ENCODE measurements at places on chromosomes 7 and 10. TPM values are rescaled to one million over a fixed set of nuclear protein-coding genes. Genes with fewer than 3 reads are reported as not detected.

GRCh38 chr10:14782691-14783363 is 8.1 kb upstream of the FAM107B start:
- peak; percentile 15 for DNase-seq

- DNase-seq: no peak
Observed at GRCh38 chr10:90204956-90205314, 503.5 kb downstream of the KIF20B start.

- no peak for DNase-seq
Observed at GRCh38 chr10:92131275-92131820, 159.5 kb downstream of the CPEB3 start.

GRCh38 chr10:47152861-47153349 is 147.1 kb upstream of the GDF10 start:
- DNase-seq: no peak

UNCX gene
- not detected for total RNA-seq

GRCh38 chr10:44205067-44205466 is 179.8 kb downstream of the CXCL12 start:
- peak; percentile 35 for DNase-seq

DNA sequence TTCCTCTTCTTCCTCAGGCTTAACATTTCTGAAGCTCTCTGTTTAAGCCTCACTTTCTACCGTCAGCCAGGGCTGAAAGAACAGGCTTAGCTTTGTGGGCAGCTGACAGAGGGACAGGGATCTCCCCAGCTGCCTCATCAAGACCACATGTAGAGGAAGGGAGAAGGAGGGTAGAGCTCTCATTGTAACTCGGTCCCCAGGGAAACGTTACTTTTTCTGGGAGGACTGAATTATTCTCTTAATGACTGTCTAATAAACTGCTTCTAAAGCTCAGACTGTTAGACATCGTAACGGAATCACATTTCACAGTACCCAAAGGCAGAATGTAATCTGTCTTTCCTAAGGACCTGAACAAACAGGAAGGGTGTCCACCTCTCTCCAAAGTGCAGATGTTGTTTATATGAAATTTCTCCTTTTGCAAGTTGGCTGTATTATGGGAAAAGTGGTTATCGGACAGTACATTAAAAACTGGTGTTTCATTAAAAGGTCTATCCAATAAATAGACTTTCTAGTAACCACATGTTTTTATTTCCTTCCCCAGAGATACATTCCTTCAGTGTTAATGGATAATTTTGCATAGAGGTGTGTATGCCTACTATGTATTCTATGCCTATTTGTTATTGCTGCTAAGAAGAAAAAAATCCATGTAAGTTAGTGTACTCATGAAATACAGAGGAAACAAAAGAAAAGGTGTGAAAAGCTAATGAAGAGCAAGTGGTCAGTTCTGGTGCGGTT is 144.2 kb downstream of the CTTNBP2 start:
- no peak for DNase-seq

- no peak for DNase-seq
Observed at GRCh38 chr7:120041798-120042197, 231.2 kb upstream of the KCND2 start.

GRCh38 chr10:115163129-115163528 is 70.0 kb downstream of the ATRNL1 start:
- DNase-seq: no peak

- DNase-seq: peak; percentile 91
Observed at GRCh38 chr10:100998183-100998990, 1.2 kb upstream of the LZTS2 start.

DNA sequence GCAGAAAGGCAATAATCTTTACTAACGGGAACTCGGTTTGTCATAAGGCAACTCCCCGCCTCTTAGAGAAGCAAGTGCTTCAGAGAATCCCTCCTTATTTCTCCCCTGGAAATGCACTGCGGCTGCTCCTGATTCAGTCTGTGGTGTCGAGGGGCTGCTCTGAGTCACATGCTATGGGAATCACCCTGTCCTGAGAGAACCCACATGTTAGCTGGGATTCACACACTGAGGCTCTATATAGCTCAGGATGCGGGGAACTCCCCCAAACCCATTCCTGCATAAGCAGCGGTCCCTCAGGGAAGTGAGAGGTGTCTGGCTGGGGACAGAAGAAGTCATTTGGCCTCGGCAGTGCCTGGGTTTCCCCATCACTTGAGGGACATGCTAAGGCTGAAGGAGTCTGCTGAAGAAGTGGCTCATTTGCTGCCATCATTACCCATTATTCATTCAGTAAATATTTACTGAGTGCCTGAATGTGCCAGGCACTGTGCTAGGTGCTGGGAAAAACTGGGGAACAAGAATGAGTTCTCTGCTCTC is 87.5 kb downstream of the ATXN7L1 start:
- no peak for DNase-seq

GRCh38 chr10:70115948-70116682 is 16.5 kb downstream of the AIFM2 start:
- peak; percentile 39 for DNase-seq

GRCh38 chr10:114649217-114649903 is 8.7 kb downstream of the ABLIM1 start:
- DNase-seq: no peak

DNA sequence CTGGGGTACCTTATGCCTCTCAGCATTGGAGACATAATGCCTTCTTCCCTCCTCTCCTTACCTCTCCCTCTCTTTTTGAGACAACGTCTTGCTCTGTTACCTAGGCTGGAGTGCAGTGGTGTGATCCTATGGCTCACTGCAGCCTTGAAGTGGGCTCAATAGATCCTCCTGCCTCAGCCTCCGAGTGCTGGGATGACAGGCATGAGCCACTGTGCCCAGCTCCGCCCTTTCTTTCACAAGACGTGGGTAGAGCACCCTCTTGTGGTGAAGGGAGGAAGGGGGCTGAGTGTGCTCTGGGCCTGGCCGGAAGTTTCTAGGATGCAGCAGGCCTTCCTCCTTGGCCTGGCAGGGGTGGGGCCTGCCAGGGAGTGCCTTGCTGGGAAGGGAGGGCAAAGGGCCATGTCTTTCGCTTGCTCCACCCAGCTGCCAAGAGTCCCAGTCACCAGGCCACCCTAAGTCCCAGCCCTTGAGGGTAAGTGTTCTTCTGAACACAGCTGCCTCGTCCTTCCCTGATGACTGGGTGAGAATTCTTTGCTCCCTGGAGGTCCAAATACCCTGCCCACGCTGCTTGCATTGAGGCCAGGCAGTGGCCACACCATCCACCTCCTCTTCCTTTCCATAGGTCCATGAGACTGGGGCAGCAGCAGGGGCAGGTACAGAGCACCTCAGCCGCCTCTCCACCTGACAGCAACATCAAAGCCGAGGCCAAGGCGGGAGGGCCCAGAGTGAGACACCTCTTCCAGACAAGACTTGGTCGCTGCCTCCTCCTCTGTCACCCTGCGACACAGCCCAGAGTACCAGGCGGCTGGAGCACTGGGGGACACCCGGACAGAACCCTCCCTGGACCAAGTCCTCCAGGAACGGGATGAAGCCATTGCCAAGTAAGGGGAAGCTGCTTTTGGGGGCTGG is 3.7 kb downstream of the ABHD11 start:
- DNase-seq: peak; percentile 49

LSM5 gene
- total RNA-seq: 35.3 TPM

DNA sequence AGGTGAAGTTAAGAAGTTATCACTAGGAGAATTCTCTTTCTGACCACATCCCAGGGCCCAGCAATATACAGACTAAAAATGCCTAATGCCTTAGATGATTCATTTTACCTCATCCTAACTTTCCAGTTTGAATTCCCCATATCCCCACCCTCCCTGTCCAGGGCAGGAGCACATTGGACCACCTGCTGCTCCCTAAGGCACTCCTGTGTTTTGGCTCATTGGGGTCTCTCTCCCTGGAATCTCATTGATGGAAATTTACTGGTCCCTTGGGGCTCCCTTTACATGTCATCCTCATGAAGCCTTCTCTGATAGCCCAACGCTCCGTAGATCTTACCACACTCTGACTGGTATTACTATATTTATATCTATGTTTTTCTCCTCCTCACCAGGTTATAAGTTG is 2.7 kb downstream of the IL2RA start:
- no peak for DNase-seq

DNA sequence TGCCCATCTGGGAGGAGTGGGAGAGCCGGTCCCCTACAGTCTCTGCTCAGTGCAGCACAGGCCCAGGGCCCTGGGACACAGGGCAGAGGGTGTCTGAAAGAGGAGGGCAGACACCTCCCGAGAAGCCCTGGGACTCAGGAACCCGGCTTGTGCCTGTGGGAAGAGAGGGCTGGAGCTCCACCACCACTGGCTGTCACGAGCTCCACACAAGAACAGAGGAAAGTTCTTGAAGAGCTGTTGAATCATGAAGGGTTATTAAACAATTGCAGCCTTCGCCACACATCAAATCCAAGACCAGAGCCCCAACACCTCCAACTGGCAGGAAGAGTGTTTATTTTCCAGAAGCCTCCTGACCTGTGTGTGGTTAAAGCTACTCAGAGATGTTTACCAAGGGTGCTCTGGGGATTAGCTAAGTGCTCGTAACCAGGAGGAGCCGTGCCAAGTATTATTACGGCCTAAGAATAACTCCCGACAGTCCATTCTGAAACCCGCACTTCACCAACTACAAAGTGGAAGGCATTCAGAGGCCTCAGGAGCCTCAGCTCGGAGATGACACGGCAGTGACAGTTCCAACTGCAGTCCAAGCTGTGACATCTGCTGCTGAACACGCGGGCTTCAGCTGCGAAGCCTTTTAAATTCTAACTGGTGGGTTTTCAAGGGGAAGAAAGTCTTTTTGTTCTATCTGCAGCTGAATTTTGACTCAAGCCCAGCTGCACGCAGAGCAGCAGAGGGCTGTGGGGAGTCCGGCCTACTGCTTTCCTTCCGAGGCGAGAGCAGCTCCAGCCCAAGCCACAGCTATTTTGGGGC is 75.1 kb downstream of the MAD1L1 start:
- DNase-seq: peak; percentile 86

PIP gene
- total RNA-seq: 37.1 TPM

CLEC5A gene
- 8.8 TPM for total RNA-seq

GRCh38 chr7:112708236-112708635 is 82.0 kb downstream of the TMEM168 start:
- no peak for DNase-seq

- DNase-seq: no peak
Observed at GRCh38 chr7:17380736-17381662, 82.5 kb downstream of the AHR start.

DNA sequence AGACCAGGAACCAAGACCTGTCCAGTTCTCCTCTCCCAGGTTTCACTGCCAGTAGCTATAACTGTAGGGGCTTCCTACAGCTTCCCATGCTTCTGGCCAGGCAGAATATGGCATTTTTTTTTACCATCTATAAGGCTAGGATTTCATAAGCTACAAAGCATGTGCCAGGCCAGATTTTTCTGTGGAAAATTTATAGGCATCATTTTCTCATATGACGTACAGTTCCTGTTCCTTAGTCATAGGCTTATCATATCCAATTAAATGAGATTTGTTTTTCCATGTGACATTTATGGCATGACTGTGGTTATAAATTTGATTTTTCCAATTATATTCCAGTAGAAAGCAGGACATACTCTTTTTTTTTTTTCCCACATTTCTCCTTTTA is 208.6 kb upstream of the NPY start:
- DNase-seq: no peak

DNA sequence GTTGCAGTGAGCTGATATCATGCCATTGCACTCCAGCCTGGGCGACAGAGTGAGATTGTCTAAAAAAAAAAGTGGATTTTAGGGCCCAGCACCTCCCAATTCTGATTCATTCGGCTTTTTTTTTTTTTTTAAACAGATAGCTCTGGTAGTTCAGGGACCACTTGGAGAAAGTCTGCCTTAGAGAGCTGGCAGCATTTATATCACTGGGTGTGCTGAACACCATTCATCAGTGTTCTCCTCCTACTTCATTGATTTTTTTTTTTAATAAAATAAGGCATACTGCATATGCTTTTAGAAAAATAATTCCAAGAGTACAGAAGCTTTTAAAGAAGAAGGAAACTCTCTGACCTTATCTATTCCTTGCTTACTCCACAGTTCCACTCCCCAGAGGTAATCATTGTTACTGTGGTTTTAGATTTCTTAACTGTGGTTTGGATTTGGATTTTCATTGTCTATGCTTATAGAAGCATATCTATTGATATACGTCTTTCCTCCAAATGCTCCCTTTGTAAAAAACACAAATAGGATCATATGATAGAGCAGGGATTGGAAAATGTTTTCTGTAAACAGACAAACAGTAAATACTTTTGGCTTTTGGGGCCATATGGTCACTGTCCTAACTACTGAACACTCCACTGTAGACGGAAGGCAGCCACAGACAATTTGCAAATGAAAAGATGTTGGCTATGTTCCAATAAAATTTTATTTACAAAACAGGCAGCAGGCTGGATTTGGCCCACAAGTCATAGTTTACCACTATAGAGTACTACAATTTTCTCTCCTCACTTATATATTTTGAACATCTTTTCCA is 21.1 kb upstream of the SAR1A start:
- peak; percentile 29 for DNase-seq

DNA sequence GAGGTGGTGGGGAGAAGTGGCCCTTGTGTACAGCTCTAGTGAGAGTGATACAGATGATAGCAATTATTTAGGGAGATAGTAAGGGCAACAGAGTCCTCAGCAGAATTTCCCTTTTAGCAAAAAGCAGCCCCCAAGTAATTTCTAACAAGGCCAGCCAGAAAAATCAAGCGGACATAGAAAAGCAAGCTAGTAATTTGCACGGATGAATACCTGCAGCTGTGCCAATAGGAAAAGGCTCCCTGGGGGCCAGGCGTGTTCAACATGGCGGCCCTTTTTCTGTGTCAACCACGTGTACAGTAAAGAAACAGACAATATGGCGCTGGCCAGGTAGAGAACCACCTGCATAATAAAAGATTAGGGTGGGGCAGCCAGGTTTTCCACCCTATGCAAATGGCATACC is 7.4 kb downstream of the MCM10 start:
- DNase-seq: no peak

DNA sequence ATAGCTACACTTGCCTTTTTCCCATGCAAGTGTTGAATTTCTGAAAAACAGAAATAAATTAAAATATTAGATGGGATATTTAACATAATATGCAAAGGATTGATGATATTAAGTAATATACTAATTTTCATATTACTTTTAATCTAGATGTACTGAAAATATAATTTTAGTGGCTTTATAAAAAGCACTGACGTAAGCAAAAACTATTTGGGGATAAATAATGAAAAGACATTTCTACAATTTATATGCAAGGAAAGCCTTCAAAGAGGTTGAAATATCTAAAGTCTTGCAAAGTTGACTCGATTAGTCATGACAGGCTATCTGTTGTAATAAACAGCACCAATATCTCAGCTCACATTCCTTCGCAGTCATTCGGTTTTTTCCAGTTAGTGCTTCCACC is 94.9 kb upstream of the ABCB5 start:
- DNase-seq: no peak

LRMDA gene
- 15.5 TPM for total RNA-seq

TEX47 gene
- not detected for total RNA-seq

GRCh38 chr7:138720286-138720685 is 19.1 kb upstream of the SVOPL start:
- no peak for DNase-seq

DNA sequence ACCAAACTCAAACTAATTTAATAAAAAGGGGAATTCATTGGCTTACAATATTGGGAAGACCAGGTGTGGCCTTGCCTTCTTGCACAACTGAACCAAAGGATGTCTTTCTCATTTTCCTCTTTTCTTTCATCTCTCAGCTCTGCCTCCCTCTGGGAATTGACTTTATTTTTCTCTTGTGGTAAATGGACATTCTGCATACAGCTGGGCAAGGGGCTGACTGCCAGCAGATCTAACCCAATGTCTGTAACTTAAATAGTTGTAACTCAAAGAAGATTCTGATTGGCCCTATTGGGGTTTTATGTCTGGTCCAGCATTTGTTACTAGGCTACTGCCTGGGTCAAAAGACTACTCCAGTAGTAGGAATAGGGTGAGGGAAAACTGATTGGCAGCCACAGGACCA is 15.3 kb downstream of the PTTG1IP2 start:
- no peak for DNase-seq

ABI1 gene
- 70.2 TPM for total RNA-seq

All from lung (tissue), 17 donors.